ENCODE measurements at places on chromosomes 1 and 21.

GRCh38 chr1:244336232-244336899 is 115.3 kb downstream of the ADSS2 start:
- no peak for DNase-seq

DNA sequence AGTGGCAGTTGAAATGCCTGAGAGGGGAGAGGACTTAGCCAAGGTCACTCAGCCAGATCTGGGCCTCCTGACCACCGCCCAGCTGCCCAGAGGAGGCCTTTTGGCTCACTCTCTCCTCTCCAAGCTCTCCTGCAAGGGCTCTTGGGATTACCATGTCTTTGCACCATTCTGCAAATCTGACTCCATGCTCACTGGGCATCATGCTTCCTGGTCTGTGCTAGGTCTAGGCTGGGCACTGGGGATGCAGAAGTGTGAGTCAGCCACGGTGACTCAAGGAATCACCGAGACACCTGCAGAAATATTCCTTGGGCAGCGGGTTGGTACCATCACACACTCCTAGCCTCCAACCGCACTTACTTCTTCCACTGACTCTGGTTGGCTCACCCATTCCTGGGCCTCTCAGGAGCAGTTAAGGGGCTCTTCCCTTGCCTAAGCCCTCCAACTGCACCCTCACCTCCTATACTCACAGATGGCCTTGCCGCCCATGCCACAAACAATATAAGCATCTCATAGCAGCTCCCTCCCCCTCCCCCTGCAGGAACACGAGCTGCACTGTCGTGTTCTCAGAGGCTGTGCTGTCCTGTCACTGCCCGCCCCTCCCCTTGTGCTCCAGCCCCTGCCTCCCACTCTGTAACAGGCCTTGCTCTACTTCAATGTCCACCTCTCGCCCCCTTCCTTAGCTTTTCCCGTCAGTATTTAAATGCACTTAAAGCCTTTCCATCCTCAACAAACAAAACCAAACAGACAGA is 34.8 kb downstream of the CDCP2 start:
- DNase-seq, result no peak

GRCh38 chr1:173267453-173267945 is 60.4 kb upstream of the TNFSF4 start:
- no peak for DNase-seq

DNA sequence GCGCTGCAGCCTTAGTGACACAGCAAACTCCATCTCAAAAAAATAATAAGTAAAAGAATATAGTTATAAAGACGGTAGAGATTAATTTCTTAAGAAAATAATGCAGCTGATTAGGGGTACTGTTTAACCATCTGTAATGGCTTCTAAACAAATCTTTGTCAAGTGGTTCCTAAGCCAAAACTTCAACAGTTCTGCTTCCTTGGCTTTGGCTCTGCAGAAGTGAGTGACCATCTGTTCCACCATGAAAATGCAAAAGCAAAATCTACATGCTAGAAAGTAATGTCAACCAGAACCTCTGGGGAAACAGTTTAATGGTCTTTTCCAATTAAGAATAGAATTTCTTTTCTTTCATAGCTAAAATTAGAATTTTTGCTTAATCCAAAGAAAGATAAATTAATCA is 8.3 kb upstream of the SH2D5 start:
- DNase-seq, result no peak

- no peak for DNase-seq
Measured at GRCh38 chr1:145951526-145951925, 6.3 kb downstream of the LIX1L start.

DNA sequence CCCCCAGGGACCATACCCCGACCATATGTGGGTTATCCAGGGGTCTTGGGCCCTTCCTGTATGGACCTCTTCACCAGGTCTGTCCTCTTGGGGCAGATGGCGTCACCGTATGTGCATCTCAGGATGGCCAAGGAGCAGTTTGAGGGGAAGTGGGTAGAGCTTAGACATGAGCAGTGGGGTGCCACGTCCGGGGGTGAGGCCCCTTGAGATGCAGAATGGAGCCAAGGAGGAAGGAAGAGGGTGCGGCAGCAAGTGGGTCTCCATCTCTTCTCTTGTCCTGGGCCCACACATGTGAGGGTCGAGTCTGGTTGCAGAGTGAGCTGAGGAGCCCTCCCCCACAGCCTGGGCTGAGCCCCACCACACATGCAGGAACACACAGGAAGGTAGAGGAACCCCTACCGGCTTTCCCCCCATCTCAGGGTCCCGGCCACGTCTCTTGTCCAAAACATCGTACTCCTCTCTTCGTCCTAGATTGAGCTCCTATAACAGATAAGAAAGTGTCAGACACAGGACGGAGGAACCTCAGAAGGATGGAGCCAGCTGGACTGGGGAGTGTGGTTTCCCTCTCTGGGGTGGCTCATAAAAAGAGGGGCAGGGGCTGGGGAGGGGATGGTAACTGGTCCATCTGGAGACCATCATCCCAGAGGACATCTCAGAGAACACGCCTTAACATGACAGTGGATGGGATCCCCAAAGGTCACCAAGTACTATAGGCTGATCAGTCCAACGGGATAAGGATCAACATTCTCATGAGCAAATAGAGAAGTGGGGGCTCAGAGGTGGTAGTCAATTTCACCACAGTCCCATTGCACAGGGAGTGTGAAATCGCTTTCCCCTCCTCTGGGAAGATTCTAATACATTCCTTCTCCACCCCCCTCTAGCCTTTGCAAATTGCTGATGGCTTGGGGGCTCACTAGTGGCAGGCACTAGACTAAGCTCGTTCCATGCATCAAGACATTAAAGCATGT is 79.9 kb downstream of the CD247 start:
- DNase-seq, result no peak

DNA sequence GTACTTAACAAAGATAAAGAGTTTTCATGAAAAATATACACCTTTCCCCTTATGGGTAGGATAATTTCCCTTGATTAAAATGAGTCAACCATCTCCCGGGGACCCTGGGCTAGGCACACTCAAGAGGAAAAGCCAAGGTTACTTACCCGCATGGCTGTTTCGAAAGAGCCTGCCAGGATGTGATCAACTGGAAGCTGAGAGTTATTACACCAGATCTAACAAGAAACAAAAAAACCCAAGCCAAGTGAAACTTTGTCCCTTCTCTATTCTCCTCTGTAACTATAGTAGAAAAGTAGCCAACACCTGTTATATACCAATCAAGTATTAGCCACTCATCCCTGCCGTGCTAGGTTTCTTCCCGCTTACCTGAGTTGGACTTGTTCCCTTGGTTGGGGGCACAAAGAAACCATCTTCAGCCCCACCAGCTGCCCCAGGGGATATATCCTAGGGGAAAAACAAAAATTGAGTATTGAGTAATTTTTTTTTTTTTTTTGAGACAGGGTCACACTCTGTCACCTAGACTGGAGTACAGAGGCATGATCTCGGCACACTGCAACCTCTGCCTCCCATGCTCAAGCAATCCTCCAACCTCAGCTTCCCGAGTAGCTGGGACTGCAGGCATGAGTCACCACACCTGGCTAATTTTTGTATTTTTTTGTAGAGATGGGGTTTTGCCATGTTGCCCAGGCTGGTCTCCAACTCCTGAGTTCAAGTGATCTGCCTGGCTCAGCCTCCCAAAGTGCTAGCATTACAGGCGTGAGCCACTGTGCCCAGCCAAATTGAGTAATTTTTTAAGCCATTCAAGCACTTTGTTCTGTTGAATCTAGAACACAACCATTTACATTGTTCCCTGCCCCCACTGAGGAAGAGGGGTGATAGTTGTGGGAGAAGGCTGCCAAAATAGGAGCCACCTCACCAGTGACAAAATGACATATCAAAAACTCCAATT is 8.4 kb upstream of the PEX19 start:
- DNase-seq, result no peak

GRCh38 chr21:17903029-17903806 is 84.1 kb upstream of the C21orf91 start:
- DNase-seq, result no peak

DNA sequence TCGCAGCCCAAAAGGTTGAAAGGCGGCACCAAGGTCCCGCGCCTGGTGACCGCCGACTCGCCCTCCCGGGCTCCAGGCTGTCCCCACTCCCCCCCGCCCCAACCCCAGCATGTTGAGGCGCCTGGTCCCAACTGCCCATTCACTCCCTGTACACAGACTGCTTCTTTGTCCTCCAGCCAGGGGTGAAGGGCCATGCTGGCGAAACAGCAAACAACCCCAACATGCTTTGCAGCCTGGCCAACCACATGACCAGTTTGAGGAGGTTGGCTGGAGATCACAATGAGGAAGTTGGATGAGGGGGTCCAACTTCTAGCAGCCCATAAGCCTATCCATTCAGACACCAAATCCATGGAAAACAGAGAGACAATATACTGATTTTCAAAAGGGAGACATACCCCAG is 13.5 kb downstream of the PDE9A start:
- no peak for DNase-seq

- DNase-seq, result peak; percentile 12
Measured at GRCh38 chr1:236281198-236281653, 532 bp downstream of the ERO1B start.

DNA sequence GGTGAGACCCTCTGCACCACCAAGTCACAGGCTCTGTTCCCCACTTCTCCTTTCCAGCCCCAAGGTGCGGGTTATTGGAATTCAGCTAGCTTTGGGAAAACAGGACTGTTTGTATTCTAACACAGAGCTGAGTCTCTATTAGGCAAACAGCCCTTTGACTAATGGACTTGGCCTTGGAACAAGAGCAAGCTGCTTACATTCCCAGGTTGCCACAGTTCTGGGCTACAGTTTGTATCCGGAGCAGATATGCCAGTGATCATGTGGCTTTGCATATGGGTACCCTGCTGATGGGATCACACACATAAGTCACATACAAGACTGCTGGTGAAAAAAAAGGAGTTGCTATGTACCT is 110.5 kb upstream of the COA6 start:
- no peak for DNase-seq

DNA sequence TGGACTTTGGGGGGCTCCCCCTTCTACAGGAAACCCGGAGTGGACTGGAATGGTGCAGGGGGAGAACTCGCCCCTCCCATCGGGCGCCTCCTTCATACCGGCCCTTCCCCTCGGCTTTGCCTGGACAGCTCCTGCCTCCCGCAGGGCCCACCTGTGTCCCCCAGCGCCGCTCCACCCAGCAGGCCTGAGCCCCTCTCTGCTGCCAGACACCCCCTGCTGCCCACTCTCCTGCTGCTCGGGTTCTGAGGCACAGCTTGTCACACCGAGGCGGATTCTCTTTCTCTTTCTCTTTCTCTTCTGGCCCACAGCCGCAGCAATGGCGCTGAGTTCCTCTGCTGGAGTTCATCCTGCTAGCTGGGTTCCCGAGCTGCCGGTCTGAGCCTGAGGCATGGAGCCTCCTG is at the start of gene TNFRSF14:
TSS of gene TNFRSF14 (plus strand) at position 95 of the 401 bp plus-strand sequence. CDS start at position 389, 294 bp downstream.
- DNase-seq, result peak; percentile 67

DNA sequence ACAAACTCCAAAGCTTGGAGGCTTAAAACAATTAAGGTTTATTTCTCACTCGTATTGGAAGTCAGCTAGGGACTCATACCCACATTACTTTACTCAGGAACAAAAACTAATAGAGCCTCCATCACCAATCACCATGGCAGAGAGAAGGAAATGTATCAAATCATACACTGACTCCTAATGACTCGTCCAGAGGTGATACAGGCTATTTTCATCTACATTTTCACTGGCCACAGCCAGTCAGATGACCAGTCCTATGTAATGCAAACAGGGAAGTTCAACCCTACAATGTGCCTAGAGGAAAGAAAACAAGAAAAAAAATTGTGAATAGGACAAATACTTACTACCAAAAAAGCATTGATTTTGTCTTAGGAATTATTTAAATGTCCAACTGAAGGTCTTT is 110.3 kb downstream of the SEC16B start:
- no peak for DNase-seq

DNA sequence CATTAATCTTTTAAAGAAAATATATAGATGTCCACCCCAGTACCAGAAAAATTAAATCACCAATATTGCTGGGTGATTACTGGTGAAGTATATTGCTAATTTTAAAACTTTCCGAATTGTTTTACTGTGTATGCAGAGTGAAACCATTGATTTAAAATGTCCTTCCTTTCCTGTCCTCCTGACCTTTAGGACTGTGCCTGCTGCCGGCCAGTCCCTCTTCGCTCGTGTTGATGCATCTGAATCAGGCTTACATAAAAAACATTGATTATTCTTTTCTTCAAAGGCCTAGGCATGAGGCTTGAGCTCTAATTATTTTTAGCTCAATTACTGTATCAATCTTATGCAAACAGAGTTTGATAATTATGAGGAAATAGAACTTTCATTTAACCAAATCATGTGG is 1128.1 kb downstream of the BRINP3 start:
- DNase-seq, result no peak

DNA sequence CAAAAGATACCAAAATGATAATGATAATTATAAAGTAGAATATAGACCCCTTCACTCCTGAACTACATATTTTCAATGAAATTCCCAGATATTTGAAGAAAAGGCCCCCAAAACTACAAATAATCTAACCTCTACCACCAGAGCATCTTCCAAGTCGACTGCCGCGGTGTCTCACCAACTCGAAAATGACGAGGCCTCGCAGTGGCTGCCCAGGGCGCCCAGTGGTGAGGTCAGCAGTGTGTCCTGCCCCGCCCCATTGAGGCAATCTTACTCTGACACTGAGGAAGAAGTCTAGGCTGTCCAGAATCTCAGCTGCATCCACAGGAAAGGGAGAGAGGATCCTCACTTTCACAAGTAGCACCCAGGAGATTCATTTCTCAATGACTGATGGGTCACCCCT is 5.2 kb downstream of the DUSP10 start:
- DNase-seq, result no peak

- DNase-seq, result no peak
Measured at GRCh38 chr1:78009836-78010235, 5.1 kb downstream of the DNAJB4 start.

DNA sequence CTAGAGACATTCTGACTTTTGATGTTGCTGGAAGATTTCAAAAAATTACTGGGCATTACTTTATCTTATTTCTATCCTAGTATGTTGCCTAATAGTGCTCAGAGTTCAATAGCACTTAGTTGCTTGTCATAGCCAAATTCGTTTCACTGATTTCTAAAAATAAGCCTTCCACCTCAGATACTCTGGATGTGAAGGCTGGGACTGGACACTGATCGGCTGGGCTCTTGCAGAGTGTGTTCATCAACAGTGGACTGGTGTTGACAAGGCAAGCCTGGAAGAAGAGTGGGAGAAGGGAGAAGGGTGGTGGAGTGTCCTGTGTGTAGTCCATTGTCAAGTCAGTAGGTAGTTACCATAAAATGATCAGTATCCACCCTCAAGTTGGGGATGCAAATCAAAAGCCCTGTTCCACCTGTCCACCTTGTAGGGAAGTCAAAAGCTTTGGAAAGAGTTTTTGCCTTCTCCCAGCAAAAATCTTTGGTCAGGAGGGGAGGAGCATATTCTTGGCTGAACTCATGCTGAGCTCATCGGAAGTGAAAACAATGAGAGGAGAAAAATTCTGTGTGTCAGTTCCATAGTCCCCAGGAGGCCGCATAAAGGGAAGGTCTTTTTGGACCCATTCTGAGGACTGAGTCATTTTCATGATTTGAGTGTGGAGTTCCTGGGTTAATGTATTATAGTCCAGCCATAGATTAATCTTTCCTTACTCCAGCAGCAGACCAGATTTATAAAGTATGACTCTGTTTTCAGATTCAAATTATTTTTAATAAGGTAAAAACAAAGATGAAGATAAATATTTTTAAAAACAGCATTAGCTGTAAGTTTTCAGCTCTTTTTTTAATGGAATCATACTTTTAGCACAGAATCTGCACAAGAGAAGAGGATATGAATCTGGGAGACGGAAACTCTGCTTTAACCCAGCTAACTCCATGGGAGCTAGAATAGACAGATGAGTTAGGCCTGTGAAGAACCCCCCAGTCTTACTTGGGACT is 99.5 kb upstream of the BMP8A start:
- DNase-seq, result no peak

- DNase-seq, result no peak
Measured at GRCh38 chr1:243921111-243921510, 71.1 kb upstream of the AKT3 start.

All from stimulated activated CD4-positive, alpha-beta T cell treated with anti-CD3 and anti-CD28 coated beads, Interleukin-12 subunit alpha, Interleukin-12 subunit beta, amount 100 ng/mL, for 4 hours (primary cell).